ENCODE measurements at places on chromosomes 13 and 19.
A peak's percentile ranks its signal among the peaks of the same experiment; 100 is the strongest.

GRCh38 chr13:105349082-105349723 lies 1186.3 kb downstream of the EFNB2 start:
- DNase-seq, result no peak

GRCh38 chr19:16587833-16588823 lies 15.9 kb upstream of the SLC35E1 start:
- no peak for DNase-seq

DNA sequence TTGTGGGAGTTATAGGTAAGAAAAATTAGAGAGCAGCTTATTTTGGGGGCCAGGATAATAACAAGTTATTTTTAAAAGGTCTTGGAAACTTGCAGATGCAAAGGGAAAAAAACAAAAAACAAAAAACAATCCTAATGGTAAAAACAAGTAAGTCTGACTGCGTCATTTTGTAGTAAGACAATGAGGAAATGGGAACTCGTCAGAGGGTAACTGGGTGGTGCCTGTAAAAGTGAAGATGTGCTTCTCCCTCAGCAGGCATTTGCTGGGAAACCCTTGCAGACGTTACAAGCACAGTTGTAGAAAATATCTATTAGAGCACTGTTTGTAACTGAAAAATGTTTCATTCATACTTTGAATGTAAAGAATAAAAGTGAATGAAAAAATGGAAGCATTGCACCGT lies 2.2 kb upstream of the TNFSF13B start:
- DNase-seq, result no peak

GRCh38 chr13:99828123-99828522 lies 143.4 kb downstream of the ZIC5 start:
- DNase-seq, result no peak

GRCh38 chr13:44815623-44816022 lies 173.6 kb downstream of the NUFIP1 start:
- peak; percentile 94 for DNase-seq
